RWPE2 (cell line): ENCODE measurements at places on chromosomes 7 and 10.

- no peak for DNase-seq
Observed at GRCh38 chr7:2757361-2757903, 69.4 kb downstream of the AMZ1 start.

- DNase-seq, result no peak
Observed at GRCh38 chr7:97003262-97004246, 1.8 kb upstream of the DLX6 start.

- DNase-seq, result no peak
Observed at GRCh38 chr10:117364110-117364960, 10.9 kb downstream of the PDZD8 start.

GRCh38 chr10:6135039-6135438 lies 46.2 kb downstream of the RBM17 start:
- DNase-seq, result no peak

- DNase-seq, result no peak
Observed at GRCh38 chr10:90407131-90407530, 450.7 kb downstream of the HTR7 start.

GRCh38 chr10:118596426-118597124 lies 1.1 kb upstream of the PRLHR start:
- DNase-seq, result no peak

- DNase-seq, result no peak
Observed at GRCh38 chr7:51140199-51141164, 176.1 kb downstream of the COBL start.

DNA sequence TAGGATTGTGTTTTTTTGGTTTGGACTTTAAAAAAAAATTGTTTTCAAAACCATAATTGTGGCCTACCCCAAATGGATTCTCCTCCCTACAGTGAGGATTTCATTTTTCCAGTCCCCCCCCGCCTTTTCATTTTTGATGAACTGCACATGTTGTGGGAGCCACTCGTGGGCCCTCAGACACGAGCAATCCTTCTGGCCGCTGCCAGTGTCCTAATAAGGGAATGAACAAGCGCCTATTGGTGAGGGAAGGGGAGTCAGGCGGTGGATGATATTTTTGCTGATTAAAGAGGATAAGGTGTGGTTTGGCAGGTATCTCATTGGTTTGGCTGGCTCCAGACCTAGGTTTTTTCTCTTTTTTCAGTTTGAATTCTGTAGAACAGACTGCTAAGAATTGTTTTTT lies 78.7 kb upstream of the AGBL3 start:
- DNase-seq, result no peak
